ENCODE measurements at places on chromosomes 5 and 9. TPM values are rescaled to one million over a fixed set of nuclear protein-coding genes. Genes with fewer than 3 reads are reported as not detected.

Gene CDH6
- total RNA-seq: 40.0 TPM

Gene DOCK2
- 4.4 TPM for total RNA-seq

Gene WDR31
- total RNA-seq: 1.8 TPM

Gene C9orf50
- 0.18 TPM for total RNA-seq

Gene AHRR
- 27.0 TPM for total RNA-seq

Gene RNF183
- not detected for total RNA-seq

Gene PLPP7
- total RNA-seq: 6.8 TPM

Gene TLR4
- 4.1 TPM for total RNA-seq

Gene CLPTM1L
- total RNA-seq: 249 TPM

Gene CARTPT
- total RNA-seq: not detected

Gene NDUFA8
- total RNA-seq: 29.3 TPM

Gene MAMDC2
- 3.0 TPM for total RNA-seq

Gene TCOF1
- 7.8 TPM for total RNA-seq

Gene SPINK7
- total RNA-seq: not detected

Gene AIF1L
- under 0.01 TPM for total RNA-seq

Gene LHFPL2
- total RNA-seq: 104 TPM

Gene GFRA3
- total RNA-seq: not detected

Gene RAB24
- total RNA-seq: 28.5 TPM

Gene RABL6
- 61.1 TPM for total RNA-seq

Gene IPO11
- 25.0 TPM for total RNA-seq

Gene FCHSD1
- 15.4 TPM for total RNA-seq

Gene CTXN3
- total RNA-seq: not detected

Gene UGT3A1
- total RNA-seq: not detected

Gene ESM1
- total RNA-seq: 0.57 TPM

Gene RETREG1
- total RNA-seq: 0.92 TPM

Gene FCN1
- total RNA-seq: not detected

Gene PCDHGA4
- total RNA-seq: 4.5 TPM

Gene SLC6A18
- total RNA-seq: not detected

Gene PLAC8L1
- not detected for total RNA-seq

Gene VLDLR
- 44.7 TPM for total RNA-seq

Gene EIF4E1B
- not detected for total RNA-seq

Gene SV2C
- not detected for total RNA-seq

Gene LCN1
- total RNA-seq: 0.65 TPM

Gene DCP2
- total RNA-seq: 15.2 TPM

Gene PTGS1
- 52.2 TPM for total RNA-seq

Gene SLC34A3
- total RNA-seq: not detected

Gene LRRC19
- total RNA-seq: not detected

Gene SLC23A1
- under 0.01 TPM for total RNA-seq

Gene OSMR
- 86.6 TPM for total RNA-seq

Gene KCNIP1
- total RNA-seq: not detected

Gene ARID3C
- 0.14 TPM for total RNA-seq

Gene PCDHAC2
- total RNA-seq: 0.14 TPM

Gene SYNPO
- total RNA-seq: 4.0 TPM

Gene ADAMTS13
- 1.00 TPM for total RNA-seq

Gene PCDHGB4
- 27.5 TPM for total RNA-seq

Gene EXOSC2
- total RNA-seq: 18.9 TPM

Gene LCN10
- total RNA-seq: not detected

Gene FBP2
- total RNA-seq: not detected

Gene BTF3
- 201 TPM for total RNA-seq

Gene PCDHGB5
- total RNA-seq: 15.9 TPM

Gene SELENOP
- 131 TPM for total RNA-seq

Gene CCNH
- 82.6 TPM for total RNA-seq

Gene ZDHHC11B
- 0.09 TPM for total RNA-seq

Gene PCDHGA1
- total RNA-seq: 1.1 TPM

Gene MAP3K1
- 7.4 TPM for total RNA-seq

Gene GALNT10
- 39.9 TPM for total RNA-seq

Gene EXOC3
- 59.0 TPM for total RNA-seq

Gene TMCO6
- 6.8 TPM for total RNA-seq

Gene RNF180
- 0.74 TPM for total RNA-seq

Gene GPR150
- 0.28 TPM for total RNA-seq
